ENCODE measurements at places on chromosomes 12 and 14. TPM values are rescaled to one million over a fixed set of nuclear protein-coding genes. Genes with fewer than 3 reads are reported as not detected.

The FAM186B gene
- 0.08 TPM for total RNA-seq

The IL22 gene
- total RNA-seq: not detected

The DCN gene
- not detected for total RNA-seq

The MFAP5 gene
- total RNA-seq: 0.07 TPM

The NTS gene
- 51.1 TPM for total RNA-seq

The TPH2 gene
- not detected for total RNA-seq

The RIPK3 gene
- not detected for total RNA-seq

The STXBP6 gene
- 1.9 TPM for total RNA-seq

The KCNC2 gene
- total RNA-seq: not detected

The WNT5B gene
- total RNA-seq: 1.7 TPM

The KRT74 gene
- total RNA-seq: not detected

The CLEC4C gene
- not detected for total RNA-seq

All from A549 treated with DMSO at 1 μM for 4 hours (cell line).